Urothelium cell line (cell line): ENCODE measurements at places on chromosomes 4 and X.
A peak's percentile ranks its signal among the peaks of the same experiment; 100 is the strongest.

DNA sequence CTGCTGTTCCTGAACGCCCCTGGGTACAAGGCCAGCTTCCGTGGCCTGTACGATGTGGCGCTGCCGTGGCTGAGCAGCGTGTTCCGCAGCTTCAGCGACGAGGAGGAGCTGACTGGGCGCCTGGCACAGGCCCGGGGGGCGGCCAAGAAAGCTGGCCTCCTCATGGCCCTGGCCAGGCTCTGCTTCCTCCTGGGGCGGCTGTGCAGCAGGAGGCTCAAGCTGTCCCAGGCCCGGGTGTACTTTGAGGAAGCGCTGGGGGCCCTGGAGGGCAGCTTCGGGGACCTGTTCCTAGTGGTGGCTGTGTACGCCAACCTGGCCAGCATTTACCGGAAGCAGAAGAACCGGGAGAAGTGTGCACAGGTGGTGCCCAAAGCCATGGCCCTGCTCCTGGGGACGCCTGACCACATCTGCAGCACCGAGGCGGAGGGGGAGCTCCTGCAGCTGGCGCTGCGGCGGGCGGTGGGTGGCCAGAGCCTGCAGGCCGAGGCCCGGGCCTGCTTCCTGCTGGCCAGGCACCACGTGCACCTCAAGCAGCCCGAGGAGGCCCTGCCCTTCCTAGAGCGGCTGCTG is 28.2 kb downstream of the SH3TC1 start:
- DNase-seq: no peak

DNA sequence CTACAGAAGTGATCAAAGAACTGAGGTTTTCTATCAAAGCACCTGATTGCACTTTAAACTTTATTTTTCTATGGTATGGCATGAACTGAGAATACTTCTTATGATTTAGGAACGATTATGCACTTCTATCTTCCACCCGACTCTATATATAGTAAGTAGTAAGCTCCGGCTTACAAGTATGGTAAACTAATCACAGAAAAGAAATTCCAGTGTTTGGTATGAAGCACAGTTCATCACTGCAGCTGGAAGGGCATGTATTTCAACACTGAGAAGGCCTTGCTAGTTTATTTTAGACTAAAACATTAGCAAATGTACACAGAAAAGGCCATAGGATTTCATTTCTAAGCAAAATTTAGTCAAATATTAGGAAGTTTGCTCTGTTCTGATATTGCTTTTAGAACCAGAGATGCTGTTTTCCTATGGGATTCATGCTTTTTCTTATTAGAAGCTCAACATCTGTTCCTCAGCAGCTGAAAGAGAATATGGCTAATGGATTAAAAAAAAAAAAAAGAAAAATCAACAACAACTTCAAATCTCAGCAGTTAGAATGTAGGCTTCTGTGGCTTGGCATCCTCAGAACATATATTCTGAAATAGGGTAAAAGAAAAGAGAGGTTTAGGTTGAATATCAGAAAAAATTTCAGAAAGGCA is 273.5 kb downstream of the C4orf33 start:
- DNase-seq: no peak

DNA sequence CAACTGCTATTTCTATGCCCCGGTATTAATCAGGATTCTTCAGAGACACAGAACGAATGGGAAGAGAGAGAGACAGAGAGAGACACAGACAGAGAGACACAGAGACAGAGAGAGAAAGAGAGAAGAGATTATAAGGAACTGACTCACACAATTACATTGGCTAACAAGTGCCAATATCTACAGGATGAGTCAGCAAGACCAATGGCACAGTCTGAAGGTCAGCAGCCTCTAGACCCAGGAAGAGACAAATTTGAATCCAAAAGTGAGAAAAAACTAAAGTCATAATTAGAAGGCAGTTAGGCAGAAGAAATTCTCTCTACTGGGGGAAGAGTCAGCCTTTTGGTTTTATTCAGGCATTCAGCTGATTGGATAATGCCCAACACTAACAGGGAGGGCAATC is 187.3 kb downstream of the MAB21L2 start:
- peak; percentile 43 for DNase-seq

- no peak for DNase-seq
Measured at GRCh38 chrX:135543172-135543571, 22.7 kb downstream of the INTS6L start.

DNA sequence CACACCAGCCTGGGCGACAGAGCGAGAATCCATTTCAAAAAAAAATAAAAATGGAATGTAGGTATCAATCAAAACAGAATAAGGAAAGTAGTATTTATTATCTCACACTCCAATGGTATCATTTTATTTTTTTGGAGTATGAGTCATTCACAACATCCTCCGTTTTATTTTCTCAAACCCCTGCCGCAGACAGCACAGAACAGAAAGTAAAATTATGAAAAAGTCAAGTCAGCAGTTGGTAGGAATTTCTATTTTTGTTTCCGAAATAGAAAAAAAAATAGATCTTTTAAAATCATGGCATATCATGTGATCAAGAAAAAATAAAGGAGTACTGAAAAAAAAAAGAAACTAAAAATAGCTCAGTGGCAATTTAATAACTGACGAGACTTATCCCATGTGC is 490.7 kb upstream of the TENM3 start:
- DNase-seq: no peak

- no peak for DNase-seq
Measured at GRCh38 chr4:184574861-184575260, 74.4 kb downstream of the CASP3 start.

DNA sequence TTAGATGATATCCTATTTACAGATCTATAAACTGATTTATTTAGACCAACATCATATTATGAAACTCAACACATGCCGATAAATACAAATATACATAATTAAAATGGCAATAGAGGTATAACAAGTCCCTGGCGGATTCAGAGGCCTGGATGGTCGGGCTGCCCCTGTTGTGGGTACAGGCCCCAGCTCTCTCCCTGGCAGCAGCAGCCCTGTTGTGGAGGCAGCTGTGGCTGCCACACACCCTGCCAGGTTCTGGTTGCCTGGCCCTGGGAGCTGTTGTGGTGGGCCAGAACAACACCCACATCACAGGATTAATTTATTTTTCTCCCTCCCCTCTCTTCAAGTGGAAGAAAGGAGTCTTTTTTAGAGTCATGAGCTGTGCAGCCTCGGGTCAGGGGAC is 12.1 kb upstream of the TCEAL2 start:
- DNase-seq: no peak

GRCh38 chr4:76641351-76641750 is 206.3 kb downstream of the SHROOM3 start:
- DNase-seq: no peak

GRCh38 chr4:139314047-139314800 is 11.9 kb upstream of the NDUFC1 start:
- DNase-seq: no peak

- DNase-seq: no peak
Measured at GRCh38 chr4:18566970-18567799, 545.6 kb upstream of the LCORL start.

DNA sequence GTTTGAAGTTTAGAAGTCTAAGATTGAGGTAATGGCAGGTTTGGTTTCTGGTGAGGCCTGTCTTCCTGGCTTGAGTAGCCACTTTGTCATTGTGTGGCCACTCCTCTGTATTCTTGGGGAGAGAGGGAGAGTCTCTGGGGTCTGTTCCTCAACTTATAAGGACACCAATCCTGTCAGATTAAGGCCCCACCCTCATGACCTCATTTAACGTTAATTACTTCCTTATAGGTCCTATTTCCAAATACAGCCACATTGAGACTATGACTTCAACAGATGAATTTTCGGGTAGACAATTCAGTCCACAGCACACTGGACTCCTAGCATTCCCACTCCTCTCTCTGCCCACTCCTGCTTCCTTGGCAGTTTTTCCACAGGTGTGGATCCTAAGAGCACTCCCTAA is 350.8 kb upstream of the CASK start:
- DNase-seq: no peak

DNA sequence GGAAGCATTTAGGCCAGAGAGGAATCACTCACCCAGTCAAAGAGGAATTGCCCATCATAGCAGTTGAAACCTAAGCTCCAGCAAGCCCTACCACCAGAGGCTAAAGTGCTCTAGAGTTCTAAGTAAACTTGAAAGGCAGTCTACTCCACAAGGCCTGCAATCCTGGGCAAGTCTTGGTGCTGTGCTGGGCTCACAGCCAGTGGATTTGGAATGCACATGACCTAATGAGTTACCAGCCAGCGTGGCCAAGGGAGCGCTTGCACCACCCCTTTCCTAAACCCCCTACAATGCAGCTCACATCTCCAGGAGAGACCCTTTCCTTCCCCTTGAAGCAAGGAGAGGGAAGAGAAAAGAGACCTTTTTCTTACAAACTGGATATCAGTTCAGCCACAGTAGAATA is 445.7 kb downstream of the GASK1B start:
- no peak for DNase-seq

- DNase-seq: peak; percentile 9
Measured at GRCh38 chr4:94304365-94304971, 38.2 kb downstream of the HPGDS start.

GRCh38 chr4:24394041-24394440 is 190.3 kb downstream of the DHX15 start:
- DNase-seq: peak; percentile 4

DNA sequence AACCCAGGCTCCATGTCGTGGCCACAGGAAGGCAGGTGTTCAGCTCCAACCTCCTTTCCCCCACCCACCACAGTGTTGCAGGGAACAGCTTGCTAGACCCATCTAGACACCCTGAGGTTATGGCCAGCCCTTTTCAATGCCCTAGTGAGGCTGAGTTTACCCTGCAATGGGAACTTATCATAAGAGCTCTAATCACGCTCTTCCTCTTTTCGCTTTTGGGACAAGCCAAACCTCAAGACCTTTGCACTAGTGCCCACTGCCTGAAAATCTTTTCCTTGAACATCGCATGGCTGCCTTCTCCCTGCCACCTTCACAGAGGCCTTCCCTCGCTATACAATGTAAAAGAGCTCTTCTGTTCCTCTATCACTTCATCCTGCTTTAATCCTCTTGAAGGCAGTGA is 2.4 kb upstream of the FGFBP2 start:
- no peak for DNase-seq

DNA sequence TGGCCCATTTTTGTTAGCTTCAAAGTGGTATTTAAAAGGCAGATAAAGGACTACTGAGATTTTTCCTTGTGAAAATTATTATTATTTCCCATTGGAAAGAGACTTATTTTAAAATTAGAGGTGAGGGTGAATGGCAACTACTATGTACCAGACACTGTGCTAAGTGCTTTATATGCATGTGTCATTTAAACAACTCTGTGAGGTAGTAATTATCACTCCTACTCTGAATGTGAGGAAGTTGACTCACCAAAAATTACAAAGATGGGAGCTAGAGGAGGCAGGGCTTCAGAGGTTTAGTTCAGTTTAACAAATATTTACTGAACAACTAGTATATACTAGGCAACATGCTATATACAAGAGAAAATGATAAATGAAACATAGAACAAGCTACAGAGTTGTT is 78.2 kb downstream of the MSL3 start:
- no peak for DNase-seq

DNA sequence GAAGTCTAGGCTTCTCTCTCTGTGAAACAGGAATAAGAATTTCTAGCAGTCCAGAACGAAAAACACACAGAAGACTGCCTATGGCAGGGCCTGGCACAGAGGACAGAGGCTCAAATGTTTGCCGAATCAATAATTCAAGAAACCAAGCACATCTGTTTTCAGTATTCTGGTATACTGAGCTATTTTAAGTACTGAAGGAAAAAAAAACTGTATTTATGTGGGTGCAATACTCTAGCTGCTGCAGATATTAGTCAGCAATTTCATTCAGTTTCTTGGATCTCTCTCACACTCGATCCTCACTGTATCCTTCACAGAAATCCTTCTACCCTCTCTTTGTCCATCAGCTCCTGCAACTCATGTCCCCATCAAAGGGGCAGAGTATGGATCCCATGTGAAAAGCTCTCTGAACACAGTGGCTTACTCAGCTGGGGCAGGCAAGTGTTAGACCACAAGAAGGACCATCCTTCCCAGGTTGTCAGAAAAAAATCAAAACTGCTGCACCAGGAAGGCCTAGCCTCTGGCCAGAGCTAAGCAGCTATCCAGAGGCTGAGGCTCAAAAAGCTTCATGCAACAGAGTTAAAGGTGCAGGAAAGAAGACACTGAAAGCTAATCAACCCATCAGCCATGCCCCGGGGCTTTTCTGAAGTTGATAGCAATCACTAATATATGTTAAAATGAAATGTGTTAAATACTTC is 9.1 kb upstream of the USO1 start:
- no peak for DNase-seq

DNA sequence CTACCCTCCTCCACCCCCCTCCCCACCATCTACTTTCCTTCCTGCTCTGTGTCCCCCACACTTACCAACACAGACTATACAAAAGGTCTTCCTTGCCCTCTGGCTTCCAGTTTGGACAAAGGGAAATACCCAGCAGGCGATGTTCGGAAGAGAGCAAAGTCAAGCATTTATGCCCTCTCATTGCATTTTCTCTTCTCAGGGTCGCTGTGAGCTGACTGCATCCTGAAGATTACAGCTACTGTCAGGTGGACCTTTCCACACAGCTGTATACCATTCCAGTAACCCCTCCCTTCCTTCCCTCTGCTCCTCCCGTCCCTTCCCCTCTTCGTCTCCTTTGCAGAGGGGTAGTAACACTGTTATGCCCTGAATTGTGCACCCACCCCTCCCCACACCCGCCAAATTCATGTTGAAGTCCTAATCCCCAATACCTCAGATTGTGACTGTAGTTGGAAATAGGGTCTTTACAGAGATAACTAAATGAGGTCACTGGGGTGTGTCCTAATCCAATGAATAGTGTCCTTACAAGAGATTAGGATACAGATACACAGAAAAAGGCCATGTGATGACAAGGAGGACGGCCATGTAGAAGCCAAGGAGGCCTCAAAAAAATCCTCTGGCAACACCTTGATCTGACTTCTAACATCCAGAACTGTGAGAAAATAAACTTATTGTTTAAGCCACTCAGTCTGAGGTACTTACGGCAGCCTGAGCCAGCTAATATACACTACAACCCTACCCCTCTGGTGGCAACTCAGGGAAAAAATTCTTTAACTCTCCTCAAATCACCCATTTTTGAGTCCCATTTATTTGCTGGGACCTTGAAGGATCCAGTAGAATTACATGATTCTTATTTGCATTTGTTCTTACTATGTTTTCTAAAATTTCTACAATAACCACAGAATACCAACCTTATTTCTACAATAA is 11.7 kb downstream of the MORF4L2 start:
- DNase-seq: no peak

DNA sequence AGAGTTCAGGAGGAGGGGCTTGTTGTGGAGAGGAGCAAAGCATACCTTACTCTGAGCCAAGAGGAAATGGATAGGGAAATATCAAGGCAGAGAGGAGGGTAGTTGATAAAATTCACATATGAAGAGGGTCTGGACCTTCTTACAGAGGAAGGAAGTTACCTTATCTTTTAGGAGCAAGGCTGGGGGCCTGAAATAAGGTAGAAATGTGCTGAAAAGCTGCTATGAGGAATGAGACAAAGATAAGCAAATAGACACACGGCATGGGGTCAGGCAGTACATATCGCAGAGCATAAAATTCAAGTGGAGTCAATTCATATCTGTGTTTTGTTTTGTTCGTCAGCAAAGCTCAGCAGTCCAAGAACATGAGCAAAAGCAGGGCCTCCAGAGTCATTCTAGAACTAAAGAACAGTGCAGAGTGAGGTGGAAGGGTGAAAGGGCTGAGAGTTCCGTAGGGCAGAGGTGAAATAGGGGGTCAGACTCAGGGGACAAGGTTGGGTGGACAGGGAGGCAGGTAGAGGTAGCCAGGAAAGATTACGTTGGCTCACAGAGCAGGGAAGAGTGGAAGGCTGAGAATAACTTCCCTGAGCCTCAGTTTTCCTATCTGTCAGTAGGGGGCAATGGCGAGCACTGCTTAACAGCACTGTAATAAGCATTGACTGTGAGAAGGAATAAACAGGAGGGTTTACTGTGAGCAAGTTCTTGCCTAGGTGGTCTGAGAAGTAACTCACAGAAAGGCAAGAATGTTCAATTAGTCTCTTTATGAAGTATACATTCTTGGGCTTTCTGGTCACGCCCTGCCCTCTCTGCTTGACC is 9.2 kb downstream of the VSIG4 start:
- DNase-seq: no peak
